Esophagus mucosa (tissue), 1 donor: ENCODE measurements at places on chromosomes 5 and 9.
A peak's percentile ranks its signal among the peaks of the same experiment; 100 is the strongest.

- no peak for ATAC-seq
Observed at GRCh38 chr9:124696101-124696500, 75.0 kb downstream of the NR6A1 start.

- no peak for ATAC-seq
Observed at GRCh38 chr5:150285114-150285513, 4.5 kb downstream of the CAMK2A start.

GRCh38 chr9:89745601-89746376 lies 141.0 kb downstream of the GADD45G start:
- ATAC-seq = no peak

DNA sequence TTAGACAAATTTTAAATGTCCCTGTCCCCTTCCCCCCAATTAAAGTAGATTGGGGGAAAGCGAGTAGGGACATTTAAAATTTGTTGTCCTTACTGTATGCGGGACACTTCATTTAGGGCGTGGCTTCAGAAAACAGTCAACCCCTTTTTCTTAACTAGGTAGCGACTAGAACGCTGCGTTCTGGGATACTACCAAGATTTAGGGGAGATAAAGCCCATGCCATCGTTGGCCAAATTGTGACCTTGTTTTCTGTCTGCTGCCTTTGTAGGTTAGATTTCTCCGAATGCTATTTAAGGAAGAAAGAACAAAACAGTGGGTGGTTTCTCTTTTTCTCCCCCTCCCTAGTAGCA lies 1.2 kb downstream of the CKS2 start:
- no peak for ATAC-seq

DNA sequence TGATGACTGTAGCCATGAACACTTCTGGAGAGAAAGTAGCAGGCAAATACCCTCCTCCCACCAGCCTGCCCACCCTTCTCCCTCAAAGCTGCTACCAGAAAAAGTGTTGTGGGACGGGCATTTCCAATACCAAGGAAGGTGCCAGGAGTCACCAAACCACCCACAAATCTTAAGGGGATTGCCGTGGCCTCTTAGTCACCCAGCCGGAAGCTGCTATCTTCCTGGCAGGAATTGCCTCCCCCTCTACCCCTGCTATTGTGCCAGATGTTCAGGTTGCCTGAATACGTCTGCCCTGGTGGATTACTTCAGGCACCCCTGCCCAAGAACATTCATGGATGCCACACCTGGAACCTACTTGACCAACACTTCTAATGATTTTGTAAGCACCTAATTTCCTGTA lies 156.1 kb downstream of the TTC39B start:
- ATAC-seq = no peak

DNA sequence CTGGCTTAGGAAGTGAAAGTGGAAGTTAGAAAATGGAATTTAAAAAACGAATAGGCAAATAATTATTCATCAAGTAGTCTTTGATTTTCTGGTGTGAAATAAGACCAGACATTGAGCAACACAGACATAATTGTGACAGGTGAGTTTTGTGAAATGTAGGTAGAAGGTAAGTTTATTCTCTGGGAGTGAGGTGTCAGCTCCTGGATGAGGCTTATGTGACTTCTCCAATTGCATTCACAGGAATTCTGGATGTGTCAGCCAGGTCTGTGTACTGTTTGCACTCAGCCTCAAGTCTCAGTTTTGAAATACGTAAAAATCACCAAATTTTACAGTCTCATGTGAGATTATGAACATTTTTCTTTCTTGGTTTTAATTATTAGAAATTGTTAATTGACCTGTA lies 537.6 kb downstream of the CETN3 start:
- no peak for ATAC-seq

DNA sequence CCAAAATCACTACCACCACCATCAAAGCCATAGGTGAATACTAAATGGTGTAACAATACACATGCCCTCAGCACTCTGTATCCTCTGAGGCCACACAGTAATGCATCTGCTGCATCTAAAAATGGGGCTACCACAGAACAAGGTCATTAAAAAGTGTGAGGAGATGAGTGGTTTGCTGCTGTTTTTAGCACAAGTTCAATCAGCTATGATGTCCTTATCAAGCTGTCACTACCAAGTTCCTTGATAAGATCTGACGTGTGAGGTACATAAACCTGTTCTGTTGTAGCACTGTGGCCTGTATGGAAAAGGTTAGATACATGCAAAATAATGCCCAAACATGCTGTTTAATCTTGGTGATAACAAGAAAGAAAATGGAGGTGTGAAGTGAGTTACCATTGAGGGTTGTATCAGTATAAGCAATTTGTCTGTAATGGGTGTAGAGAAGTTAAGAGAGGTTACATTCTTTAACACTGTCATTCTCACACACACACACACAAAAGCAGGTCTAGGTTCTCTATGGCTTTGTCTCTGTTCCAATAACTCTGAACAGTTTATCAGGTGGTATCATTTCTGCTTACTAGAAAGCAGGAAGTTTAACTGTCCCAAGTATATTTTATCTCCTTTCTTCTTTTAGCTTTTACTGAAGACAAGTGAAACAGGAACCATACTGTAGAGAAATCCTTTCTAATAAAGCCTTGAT lies 252.9 kb downstream of the CWC27 start:
- no peak for ATAC-seq

DNA sequence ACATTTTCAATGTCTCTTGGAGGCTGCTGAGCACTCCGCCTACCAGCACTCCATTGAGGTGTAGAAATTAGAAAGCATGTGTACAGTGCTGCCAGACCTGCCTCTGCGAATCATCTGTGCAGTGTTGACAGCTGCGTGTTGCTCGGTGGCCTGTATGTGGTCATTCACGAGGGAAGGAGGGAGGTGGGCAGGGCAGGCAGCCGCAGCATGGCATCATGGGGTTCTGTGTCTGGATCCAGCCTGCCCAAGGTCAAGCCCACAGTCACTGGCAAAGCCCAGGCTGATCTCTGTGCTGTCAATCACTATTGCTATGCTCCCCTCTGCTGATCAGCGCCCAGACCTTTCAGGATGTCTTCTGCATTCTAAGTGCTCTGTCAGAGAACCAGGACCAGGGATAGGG lies 8.0 kb upstream of the PDZD2 start:
- ATAC-seq = no peak

GRCh38 chr5:171498166-171498565 lies 78.7 kb downstream of the FGF18 start:
- no peak for ATAC-seq

- no peak for ATAC-seq
Observed at GRCh38 chr5:123438244-123438643, 15.0 kb upstream of the CEP120 start.

DNA sequence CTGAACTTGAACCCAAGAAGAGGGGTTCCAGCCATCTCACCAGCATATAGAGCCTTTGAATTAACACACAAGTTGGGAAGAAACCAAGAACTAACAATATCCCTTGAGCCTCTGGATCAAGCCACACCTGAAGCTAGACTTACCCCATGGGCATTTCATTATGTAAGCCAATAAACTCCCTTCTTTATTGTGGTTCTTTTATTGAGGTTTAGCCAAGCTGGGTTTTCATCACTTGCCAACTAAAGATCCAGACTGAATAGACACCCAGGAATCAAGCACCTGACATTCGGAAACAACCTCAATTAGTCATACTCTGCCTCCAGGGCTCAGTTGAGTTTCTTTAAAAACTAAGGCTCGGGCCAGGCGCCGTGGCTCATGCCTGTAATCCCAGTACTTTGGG lies 226.7 kb downstream of the AGTPBP1 start:
- peak; percentile 88 for ATAC-seq

DNA sequence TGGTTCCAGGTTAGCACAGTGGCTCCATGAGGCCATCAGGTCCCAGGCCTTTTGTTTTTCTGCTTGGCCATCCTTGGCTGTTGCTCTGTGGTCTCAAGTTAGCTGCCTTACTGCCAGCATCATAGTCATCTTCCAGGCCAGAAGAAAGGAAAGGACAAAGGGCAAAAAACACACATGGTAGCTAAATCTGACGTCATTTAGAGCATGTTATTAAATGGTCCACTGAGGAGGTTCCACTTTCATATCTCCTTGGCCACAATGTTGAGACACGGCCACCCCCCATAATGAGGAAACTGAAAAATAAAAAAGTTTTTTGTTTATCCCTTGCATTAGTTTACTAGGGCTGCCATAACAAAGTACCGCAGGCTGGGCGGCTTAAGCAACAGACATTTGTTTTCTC lies 106.4 kb upstream of the NIPBL start:
- no peak for ATAC-seq

GRCh38 chr9:137973829-137974416 lies 96.3 kb downstream of the CACNA1B start:
- no peak for ATAC-seq

GRCh38 chr9:75892216-75892911 lies 1.9 kb downstream of the PCSK5 start:
- peak; percentile 53 for ATAC-seq

- ATAC-seq = no peak
Observed at GRCh38 chr5:90221951-90222350, 187.6 kb downstream of the CETN3 start.

- ATAC-seq = no peak
Observed at GRCh38 chr5:40346901-40347300, 332.8 kb upstream of the PTGER4 start.

- no peak for ATAC-seq
Observed at GRCh38 chr9:14909961-14910805, at the start of gene FREM1. TSS of gene FREM1 (minus strand) at chr9:14910428. CDS start at chr9:14868977, 41,451 bp downstream.

DNA sequence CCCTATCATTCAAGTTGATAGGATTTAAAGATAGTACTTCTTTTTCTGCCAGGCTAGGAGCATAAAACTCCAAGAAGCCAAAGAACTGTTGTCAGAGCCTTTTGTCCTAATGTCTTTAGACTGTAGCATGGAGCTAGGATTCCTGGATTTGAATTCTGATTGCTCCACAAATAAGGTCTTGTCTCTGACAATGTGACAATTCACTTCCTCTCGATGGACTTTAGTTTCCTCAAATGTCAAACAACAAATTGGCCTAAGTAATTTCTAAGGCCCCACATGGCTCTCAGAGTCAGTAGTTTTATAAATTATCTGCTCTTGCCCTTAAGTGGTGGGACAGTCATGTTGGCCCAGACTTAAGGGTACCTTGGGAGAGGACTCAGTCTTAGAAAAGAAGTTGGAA lies 36.7 kb downstream of the RFK start:
- ATAC-seq = no peak

DNA sequence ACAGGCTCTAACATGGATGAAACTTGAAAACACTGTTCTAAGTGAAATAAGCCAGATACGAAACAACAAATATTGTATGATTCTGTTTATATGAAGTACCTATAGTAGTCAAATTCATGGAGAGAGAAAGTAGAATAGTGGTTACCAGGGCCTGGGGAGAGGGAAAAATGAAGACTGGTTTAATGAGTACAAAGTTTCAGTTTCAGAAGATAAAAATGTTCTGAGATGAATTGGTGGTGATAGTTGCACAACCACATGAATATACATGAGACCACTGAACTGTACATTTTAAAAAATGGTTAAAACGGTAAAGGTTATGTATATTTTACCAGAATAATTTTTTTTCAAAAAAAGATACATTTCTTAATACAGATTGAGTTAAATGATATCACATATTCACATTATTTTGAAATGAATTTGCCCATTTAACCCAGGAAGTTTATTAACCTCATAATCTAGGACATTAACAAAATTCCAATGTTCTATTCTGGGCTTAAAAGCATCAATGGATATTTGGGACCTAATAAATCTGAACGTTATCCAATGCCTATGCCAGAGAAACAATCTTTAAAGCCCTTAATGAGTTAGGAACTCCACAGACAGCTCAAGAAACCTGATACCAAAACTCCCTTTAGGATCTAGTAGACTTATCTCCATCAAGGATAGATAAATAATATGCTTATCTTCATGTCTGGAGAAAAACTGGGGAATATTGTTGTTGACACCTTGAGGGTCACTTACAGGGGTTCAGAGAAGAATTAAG lies 521.3 kb downstream of the EFNA5 start:
- no peak for ATAC-seq

- ATAC-seq = no peak
Observed at GRCh38 chr5:156984064-156984463, 21.0 kb upstream of the TIMD4 start.

GRCh38 chr5:179377421-179378115 lies 32.3 kb upstream of the ADAMTS2 start:
- no peak for ATAC-seq

GRCh38 chr9:85478847-85479246 lies 262.9 kb downstream of the AGTPBP1 start:
- ATAC-seq = no peak

DNA sequence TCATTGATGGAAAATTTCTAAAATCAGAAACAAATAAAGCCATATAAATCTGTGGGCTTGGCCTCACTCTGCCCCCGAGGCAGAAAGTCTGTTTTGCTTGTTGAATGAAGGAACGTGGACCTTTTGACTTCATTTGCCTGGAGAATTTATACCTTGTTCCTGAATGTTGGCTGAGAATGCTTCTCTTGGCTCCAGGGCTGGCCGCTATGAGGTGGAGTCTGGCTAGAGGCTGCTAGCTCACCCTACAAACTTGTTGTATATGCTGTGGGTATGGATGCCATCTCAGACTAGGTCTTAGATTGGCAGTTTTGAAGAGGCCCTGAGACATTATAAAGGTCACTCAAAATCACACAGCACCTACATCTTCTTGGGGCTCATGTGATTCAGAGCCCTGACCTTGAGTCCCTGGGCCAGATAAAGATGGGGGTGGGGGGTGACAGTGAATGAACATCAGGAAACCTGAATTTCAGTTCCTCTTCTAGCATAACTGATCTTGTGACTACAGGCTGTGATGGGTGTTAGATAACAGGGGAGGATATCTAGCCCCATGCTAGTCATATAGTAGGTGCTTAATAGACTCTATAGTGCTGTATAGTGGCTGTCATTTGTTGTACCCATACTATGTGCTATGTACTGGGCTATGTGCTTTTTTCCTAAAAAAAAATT lies 2.8 kb downstream of the GM2A start:
- no peak for ATAC-seq

GRCh38 chr9:68740561-68740960 lies 35.5 kb downstream of the PIP5K1B start:
- ATAC-seq = peak; percentile 97

- peak; percentile 95 for ATAC-seq
Observed at GRCh38 chr9:35771943-35772342, 17.9 kb upstream of the MSMP start.

GRCh38 chr9:115671236-115671962 lies 482.2 kb upstream of the PAPPA start:
- ATAC-seq = no peak

- no peak for ATAC-seq
Observed at GRCh38 chr9:34691936-34692315, 850 bp upstream of the CCL19 start.

DNA sequence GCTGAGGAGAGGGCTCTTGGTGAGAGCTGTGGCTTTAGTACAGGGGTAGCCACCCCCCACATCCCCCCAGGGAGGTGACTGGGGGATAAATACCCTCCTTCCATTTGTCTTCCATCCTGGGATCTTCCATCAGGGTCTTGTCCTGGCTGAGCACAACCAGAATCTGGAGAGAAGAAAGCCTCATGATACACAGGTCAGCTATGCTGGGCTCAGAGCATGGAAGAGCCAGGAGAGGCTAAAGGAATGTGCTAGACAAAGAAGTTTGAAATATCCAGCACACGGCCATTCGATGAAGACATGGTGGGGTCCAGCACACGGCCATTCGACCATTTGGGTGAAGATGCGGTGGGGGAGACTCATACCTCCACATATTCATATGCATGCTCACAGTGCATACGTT lies 30.0 kb downstream of the ROPN1L start:
- no peak for ATAC-seq

- peak; percentile 94 for ATAC-seq
Observed at GRCh38 chr5:39158127-39158593, 61.2 kb downstream of the FYB1 start.

GRCh38 chr5:171391996-171392577 lies 4.4 kb downstream of the NPM1 start:
- ATAC-seq = no peak
